Stimulated activated CD4-positive, alpha-beta T cell treated with anti-CD3 and anti-CD28 coated beads, Interleukin-4, amount 100 ng/mL, for 24 hours (primary cell): ENCODE measurements at places on chromosomes 16 and 17.

GRCh38 chr17:47279062-47279801, 25.6 kb downstream of the ITGB3 start:
- DNase-seq = no peak

GRCh38 chr16:7026639-7027038, 306.0 kb upstream of the RBFOX1 start:
- DNase-seq = no peak

GRCh38 chr17:80466188-80466705, 10.2 kb downstream of the NPTX1 start:
- no peak for DNase-seq

DNA sequence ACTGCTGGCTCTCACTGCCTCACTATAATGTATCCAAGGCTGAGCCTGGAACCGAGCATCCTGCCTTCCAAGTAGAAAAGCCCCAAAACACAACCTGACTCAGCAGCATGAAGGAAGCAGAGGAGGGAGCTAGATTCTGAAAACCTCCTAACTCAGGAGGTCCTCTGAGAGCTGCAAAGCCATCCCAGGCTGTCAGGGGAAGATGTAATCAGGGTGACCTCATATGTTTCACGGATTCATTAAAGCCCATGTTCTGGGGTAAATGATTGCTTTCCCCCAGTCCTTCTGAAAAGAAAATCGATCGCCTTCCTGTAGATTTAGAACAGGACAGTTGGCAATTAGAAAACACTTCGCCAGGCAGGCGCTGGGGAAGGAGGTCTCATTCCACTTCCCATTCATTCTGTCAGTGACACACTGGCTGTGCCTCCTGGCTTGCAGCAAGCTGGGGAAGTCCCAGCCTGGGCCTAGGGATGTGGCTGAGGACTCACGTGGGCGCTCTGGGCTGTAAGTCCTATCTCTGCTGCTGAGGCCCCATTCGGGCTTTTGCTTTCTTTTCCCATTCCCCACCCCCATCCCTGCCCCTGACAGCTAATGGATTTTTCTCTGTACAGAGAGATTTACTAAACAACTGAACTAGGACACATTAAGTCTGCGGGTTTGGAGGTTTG, 75.7 kb upstream of the TMEM132E start:
- no peak for DNase-seq

GRCh38 chr17:28749516-28750177, 5.8 kb downstream of the TRAF4 start:
- DNase-seq = no peak

DNA sequence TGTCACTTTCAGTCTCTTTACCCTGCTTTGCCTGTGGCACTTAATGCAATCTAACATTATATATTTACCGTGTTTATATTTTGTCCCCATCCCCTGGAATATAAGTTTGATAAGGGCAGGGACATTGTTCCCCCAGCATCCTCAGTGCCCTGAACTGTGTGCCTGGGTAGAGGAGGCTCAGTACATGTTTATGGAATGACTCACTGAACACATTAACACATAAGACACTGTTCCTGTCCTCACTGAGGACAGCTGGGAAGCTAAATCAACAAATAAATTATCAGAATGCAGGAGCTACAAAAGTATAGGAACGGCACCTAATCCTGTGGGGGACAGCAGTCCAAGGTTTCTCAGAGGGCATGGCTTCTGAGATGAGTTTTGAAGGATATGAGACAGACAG, 27.8 kb downstream of the GRIN2A start:
- DNase-seq = no peak

- no peak for DNase-seq
These were observed 24.1 kb downstream of the SEC14L5 start for GRCh38 chr16:4982056-4982867.

DNA sequence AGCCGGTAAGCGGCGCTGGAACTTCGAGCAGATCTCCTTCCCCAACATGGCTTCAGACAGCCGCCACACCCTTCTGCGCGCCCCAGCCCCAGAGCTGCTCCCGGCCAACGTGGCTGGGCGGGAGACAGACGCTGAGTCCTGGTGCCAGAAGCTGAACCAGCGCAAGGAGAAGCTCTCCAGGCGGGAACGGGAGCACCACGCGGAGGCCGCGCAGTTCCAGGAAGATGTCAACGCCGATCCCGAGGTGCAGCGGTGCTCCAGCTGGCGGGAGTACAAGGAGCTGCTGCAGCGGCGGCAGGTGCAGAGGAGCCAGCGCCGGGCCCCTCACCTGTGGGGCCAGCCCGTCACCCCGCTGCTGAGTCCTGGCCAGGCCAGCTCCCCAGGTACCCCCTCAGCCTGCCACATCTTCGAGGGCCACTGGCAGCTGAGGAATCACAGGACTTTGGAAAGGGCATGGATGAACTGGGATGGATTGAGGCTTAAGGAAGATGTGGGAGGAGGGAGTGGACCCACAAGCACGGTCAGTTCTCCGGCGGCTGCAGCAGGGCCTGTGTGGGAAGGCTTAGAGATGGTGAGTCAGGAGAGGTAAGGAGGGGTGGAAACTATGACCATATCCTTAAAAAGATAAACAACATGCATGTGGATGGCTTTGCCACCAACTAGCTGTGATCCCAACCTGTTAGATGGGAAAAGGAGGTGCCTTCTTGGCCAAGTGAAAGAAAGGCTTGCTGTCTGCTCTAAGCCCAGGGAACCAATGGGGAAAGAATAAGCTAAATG, 3.4 kb upstream of the LLGL2 start:
- DNase-seq = no peak

DNA sequence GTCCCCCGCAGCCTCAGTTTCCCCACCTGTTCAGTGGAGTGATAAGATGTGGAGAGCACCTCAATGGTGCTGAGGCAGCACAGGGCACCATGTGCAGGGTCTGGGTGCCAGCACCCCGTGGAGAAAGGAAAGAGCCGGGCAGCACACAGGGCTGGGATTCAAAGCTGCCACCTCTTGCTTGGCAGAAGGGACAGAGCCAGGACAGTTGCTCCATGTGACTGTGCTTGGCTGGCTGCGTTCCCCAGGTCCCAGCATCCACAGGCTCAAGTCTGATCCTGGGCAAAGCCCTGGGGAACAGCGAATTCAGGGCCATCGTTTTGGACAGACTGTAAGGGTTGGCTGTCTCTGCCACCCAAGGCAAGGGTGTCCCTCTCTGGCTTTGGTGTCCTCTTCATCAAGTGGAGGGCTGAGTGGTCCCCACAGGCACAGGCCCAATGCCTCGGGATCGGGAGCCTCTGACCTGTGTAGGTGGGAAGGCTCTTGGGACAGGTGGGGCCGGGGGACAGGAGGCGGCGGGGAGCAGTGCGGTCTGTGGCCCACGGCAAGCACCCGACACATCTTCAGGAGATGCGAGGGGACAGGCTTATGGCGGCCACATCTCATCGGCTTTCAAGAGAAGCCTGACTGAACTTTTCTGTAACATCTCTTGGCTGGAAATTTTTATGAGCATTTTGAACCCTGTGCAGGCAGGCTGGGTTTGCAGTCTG, 8.5 kb downstream of the ZNF469 start:
- no peak for DNase-seq

GRCh38 chr17:7217113-7217987, 2.3 kb downstream of the DLG4 start:
- no peak for DNase-seq

- DNase-seq = peak; percentile 60
These were observed 2.0 kb downstream of the TRIM47 start for GRCh38 chr17:75876190-75876937.

DNA sequence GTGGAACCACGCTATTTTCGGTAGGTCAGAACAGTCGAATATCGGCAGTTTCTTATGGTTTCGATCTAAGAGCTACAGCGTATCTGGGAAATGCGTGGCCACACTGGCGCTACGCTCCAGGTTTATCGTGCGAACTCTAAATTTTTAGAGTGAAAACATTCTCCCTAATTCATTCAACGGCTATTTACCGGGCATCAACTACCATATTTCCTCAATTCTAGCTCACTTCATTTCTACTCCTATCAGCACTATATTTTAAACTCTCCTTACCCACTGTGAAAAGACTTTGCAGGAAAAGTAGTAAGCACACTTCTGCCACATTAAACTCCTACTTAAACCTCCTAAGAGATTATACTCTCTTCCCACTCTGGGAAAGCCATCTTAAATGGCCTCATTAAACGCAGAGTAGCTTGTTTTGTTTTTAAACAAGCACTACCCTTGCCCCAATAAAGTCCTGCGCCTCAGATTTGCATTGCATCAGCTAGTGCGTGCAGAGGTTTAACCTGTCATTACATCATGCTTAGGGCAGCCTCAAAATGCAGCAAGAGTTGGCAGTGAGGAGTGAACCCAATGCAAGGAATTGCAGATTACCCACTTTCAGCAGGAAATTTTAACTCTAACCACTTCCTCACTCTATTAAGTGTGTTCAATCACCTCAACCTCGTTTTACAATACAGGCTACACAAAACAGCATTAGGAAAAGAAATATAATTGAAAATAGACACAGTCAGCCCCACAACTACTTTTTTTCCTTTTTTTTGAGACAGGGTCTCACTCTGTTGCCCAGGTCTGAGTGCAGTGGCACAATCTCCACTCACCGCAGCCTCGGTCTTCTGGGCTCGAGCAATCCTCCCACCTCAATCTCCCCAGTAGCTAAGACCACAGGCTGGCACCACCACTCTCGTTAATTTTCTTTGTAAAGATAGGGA, 18.8 kb downstream of the SIAH1 start:
- DNase-seq = peak; percentile 62

DNA sequence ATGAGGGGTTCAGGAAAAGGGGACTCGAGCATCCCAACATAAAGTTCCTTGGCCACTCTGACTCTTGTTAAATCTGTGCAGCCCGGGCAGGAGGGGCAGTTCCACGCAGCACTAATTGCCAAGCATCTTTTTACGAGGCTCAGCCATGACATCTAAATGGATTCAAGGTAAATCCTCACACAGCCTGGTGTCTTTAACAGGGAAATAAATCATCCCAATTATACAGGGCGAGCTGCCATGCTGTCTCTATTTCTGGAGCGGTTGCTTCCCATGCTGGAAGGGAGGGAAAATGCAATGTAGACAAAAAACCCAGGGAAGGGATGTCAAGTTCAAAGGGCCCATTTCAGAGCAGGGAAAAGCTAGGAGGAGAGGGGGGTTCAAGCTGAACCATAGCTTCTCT, 110.0 kb downstream of the GAS7 start:
- no peak for DNase-seq

GRCh38 chr17:76893623-76894334, 25.6 kb downstream of the MGAT5B start:
- no peak for DNase-seq

GRCh38 chr16:482468-483185, 44.9 kb upstream of the CAPN15 start:
- no peak for DNase-seq

DNA sequence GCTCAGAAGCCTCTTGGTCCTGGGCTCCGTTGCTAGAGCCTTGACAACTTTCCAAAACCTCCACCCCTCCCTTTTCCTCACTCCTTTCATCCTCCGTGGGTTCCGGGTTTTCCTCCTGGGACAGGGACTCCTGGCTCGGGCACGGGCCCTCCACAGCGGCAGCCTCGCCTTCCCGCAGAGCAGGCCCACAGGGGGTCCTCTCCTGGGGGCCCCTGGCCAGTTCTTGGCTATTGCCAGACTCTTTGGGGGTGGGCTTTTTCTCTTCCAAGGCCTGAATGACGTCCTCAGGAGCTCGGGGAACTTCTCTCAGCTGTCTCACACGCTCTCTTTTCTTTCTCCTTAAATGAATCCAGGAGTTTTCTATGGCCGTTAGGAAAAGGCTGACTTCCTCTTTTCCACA, 19.3 kb upstream of the MNT start:
- no peak for DNase-seq

DNA sequence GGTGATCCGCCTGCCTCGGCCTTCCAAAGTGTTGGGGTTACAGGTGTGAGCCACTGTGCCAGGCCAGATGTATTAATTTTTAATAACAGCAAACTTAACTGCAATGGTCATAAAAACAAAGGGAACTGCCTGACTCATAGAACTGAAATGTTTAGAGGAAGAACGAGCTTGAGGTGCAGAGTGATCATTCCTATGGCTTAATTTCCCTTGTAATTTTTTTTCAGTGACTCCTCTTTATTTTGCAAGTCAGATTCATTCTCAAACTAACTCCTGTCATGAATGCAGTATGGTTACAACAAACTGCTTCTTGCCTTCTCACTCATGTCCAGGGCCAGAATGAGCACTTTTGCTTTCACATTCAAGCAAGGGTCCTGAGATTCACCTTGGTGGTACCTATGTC, 231.3 kb downstream of the HAPSTR1 start:
- DNase-seq = no peak

DNA sequence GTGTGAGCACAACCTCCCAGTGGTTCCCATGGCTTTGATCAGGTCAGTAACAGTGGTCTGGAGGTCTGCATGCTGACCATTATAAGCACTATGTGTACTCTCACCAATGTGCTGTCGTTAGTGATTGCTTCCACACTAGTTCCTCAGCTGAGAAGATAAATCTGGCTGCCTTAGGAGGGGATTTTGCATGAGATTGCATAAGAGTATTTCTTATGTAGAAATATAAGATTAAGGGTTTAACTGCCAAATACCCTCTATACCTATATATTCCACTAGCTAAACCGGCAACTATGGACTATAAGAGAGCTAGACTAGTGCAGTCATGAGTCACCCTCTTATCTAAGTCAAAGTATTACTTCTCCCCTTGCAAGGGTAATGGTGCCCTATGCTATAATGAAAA, 580.2 kb downstream of the CDH11 start:
- no peak for DNase-seq

- DNase-seq = no peak
These were observed 319.5 kb upstream of the CA10 start for GRCh38 chr17:52477824-52478699.

DNA sequence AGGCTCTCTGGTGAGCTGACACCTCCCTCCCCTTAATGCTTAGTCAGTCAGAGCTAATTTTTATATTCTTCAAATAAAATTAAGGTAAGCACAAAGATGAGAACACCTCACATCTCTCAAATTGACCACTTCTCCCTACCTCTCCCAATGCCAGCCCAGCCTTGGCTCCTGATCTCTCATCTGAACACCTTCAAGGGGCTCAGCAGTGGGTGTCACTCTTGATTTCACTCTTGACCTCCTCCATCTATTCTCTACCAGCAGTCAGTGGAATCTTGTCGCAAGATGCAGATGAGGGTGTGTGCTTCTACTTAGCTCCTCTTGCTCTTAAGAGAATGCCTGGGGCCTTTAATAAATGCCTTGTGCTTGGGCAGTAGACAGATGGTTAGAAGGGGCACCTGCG, 309.0 kb upstream of the IRX3 start:
- no peak for DNase-seq

- DNase-seq = no peak
These were observed 113.3 kb downstream of the ZNF423 start for GRCh38 chr16:49742428-49743202.
